ENCODE measurements at places on chromosomes 1 and 21.

DNA sequence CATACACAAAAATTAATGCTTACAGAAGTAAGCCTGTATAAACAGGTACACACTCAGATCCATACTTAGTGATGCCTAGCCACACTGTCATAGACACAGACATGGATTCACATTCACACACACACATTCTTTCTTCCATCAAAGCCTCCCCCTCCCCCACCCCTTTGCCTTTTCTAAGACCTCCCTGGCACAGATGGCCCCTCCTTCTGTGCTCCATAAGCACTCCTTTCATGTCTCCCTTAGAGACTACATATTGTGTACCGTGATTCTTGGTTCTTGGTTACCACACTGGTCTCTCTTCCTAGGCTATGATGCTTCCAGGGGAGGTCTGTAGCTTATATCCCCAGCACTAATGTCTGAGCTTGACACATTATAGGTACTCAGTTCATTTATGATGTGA, 2.0 kb upstream of the NHLH2 start:
- DNase-seq, result no peak

DNA sequence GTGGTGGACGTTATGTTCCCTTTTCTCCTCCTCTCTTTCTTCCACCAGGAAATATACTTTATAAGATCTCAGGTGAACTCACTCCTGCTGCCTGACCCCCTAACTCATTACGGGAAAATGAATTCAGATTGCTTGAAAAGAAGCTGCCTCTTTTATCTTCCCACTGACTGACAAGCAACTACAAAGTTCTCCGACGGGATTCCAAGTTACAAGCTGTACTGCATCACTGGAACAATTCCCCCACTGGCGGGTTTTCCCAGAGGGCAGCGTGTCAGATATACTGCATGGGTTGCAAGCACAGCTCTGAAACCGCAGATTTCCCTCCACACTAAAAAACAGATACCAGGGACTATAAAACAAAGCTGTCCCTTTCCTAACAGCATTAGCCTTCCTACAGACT, 390.6 kb downstream of the KCTD3 start:
- DNase-seq, result no peak

DNA sequence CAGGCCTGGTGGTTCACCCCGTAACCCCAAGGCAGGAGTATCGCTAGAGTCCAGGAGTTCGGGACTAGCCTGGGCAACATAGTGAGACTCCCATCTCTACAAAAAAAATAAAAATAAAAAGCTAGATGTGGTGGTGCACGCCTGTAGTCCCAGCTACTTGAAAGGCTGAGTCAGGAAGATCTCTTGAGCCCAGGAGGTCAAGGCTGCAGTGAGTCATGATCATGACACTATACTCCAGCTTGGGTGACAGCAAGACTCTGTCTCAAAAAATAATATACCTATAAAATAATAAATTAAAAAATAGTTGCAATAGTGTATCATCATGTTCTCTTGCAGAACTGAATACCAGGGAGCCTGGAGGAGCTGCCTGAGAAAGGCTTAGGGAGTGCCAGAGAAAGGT, 19.9 kb upstream of the TMEM39B start:
- DNase-seq, result no peak

- DNase-seq, result no peak
These were observed 1287.4 kb upstream of the B3GALT2 start for GRCh38 chr1:194473766-194474165.

DNA sequence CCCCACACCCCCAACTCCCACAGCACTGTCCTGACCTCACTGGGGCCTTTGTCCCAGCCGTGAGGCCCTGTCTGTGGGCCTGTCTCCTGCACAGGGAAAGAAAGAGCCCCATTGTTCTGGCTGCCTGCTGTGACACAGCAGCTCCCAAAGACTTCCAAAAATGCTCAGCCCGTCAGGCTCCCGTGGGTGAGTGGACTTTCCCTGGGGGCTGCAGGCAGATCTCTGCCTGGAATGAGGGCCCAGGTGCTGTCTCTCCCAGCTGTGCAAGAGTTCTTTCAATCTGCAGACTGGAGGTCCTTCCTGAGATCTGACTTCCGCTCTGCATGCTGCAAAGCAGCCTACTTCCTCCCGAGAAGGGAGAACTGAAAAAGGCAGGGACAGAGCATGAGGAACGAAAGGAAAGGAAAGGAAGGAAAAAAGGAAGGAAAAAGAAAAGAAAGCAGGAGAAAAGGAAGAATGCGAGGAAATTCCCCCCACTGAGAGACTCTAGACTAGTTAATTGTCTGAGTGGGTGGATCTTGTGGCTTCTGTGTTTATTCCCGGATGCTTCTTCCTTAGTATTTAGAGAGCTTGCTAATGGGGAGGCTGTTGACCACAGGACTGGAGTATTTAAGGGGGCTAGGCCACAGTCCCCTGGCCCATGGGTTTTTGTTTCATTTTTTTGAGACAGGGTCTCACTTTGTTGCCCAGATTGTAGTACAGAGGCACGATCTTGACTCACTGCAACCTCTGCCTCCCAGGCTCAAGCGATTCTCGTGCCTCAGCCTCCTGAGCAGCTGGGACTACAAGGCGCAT, 15.0 kb downstream of the NES start:
- no peak for DNase-seq

- peak; percentile 89 for DNase-seq
These were observed at the start of gene ST6GALNAC3 for GRCh38 chr1:76074321-76075187. TSS of gene ST6GALNAC3 (plus strand) at chr1:76074746.

GRCh38 chr1:224920930-224921329, 8.5 kb upstream of the DNAH14 start:
- no peak for DNase-seq

- no peak for DNase-seq
These were observed 55.2 kb downstream of the MAP3K7CL start for GRCh38 chr21:29185633-29186032.

DNA sequence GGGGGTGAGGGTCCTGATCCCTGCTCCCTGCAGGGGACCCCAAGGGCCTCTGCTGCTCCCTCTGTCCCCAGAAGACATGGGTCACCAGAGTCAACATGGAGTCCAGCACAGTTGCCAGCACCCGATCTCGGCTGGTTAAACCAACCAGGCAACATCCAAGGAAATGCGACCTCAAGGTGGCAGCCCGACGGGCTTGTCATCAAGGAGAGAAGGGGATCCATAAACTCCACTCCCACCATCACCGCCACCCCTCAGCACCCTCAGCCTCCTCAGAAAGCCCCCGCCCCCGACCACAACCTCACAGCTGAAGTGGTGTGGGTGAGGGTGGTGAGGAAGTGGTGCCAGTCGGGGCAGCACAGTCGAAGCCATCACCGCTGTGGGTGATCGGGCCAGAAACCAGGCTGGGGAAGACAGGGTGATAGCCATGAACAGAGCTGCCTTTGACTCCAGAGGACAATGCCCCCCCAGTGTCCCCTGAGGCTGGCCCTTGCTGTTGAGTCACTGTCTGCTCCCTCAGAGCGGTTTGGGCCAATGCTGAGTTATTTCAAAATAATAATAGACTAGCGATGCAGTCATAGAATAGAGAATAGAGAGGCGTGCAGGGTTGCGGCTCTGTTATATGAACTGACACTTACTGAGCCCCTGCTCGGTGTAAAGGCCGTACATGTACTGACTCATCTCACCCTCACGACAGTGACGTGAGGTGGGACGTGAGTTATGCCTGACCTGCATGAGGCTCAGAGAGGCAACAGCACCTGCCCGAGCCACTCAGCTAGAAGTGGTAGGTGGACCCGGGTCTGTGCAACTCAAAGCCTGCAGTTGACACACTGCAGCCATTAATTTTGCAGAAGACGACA, 88.7 kb upstream of the IFFO2 start:
- no peak for DNase-seq

- no peak for DNase-seq
These were observed 3.3 kb upstream of the KNCN start for GRCh38 chr1:46554597-46555381.

DNA sequence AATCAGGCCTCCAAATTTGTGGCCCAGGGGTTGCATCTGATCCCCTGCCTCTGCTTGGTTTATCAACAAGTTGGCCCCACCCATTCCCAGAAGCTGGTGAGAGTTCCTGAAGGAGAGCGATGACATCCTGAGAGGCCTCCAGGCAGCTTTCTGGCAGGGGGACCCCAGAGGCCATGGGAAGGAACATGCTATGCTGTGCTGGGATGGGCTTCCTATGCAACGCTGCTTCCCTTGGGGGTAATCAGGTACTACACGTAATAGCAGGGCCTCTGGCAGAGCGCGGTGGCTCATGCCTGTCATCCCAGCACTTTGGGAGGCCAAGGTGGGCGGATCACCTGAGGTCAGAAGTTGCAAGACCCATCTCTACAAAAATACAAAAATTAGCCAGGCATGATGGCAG, 8.4 kb upstream of the MTF1 start:
- no peak for DNase-seq

- DNase-seq, result no peak
These were observed 128.5 kb upstream of the SERTAD4 start for GRCh38 chr1:210104103-210104502.

GRCh38 chr1:57158604-57158998, 192.8 kb upstream of the C8B start:
- no peak for DNase-seq

DNA sequence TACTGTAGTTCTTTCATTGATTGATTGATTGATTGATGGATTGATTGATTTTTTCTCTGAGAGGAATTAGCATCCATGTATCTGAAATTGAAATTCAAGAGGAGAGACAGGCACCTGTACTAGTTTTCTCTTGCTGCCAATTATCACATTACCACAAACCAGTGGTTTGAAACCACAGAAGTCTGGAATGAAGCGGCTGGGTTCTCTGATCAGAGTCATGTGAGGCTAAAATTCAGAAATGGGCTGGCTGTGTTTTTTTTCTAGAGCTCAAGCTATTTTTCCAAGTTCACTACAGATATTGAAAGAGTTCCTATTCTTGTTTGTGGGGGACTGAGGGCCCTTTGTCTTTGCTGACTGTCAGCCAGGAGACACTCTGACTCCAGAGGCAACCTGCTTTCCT, 10.0 kb downstream of the NBPF3 start:
- peak; percentile 81 for DNase-seq

GRCh38 chr1:220274251-220274855, 2.1 kb upstream of the RAB3GAP2 start:
- no peak for DNase-seq

All from hematopoietic multipotent progenitor cell treated with erythropoietin and hydrocortisone succinate and interleukin-3 and kit ligand, for 4 days (in vitro differentiated cells).